ENCODE measurements at places on chromosomes 6 and 20.
A peak's percentile ranks its signal among the peaks of the same experiment; 100 is the strongest.

DNA sequence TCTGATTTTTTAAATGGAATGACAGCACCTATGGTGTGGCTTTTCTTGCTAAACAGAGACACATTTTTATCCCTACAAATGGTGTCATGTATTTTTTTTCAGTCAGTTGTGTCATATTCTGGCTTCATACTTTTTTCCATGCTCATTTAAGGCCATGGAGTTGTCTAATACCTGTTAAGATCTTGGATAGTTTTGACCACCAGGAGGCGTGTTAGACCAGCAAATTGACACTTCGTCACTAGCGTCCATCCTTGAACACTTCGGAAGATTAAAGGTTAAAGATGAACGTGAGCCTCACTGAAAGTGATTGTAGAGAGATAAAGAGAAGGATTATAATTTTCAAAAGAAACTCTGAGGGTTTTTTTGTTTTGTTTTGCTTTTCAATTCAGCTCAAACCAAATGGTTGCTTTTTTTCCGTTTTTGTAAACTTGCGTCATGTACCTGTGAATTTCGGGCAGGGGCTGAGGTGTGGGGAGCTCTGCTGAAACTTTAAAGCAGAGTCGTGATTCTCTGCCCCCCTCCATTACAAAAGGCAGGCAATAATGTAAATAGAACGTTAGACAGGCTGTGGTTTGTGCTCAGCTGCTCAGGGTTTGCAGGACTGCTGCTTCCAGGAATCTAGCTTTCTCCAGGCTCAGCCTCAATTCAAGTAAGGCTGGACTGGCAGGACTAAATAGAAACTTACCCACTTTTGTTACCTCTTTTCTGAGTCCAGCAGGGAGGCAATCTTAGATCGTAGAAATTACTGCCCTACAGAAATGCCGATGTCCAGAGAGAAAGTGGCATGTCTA, 245.1 kb downstream of the FOXA2 start:
- DNase-seq = no peak

DNA sequence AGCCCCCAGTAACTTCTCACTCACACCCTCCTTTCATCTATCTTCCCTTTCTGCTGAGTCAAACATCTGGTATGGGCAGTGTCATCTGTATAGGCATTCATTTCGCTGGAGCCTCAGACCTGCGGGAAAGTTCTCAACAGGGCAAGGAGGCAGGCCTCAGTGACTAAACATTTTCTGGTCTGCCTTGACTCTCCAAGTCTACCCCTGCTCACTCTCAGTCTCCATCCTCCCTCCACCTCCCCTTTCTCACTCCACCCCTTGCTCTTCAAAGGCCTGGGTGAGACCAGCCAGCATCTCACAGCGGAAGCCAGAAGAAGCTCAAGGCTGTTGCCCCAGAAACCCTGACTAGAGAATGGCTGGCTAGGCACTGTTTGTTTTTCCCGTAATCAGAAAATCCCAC, 105.0 kb upstream of the BEND6 start:
- no peak for DNase-seq

DNA sequence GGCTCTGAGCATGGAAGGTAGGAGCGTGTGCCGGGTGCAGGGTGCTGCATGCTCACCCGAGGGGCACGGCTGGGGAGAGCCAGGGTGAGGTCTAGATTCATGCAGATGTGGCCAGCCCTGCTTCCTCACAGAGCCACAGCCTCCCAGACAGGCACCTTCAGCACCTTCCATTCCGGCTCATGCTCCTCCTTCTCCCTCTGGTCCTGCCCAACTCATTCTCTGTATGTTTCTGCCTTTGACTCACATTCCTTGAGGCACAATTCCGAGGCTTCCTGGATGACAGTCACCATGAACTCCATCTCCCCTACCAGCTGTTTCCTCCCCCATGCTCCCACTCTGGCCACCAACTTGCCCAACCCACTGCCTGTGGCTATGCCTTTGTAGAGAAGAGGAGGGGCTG, 35.4 kb downstream of the DACT2 start:
- DNase-seq = no peak

GRCh38 chr6:13485923-13486562, 1.4 kb downstream of the GFOD1 start:
- no peak for DNase-seq

GRCh38 chr20:44573501-44573869, 8.9 kb upstream of the PKIG start:
- DNase-seq = no peak

- no peak for DNase-seq
These were observed 75.1 kb upstream of the SCGN start for GRCh38 chr6:25576919-25577318.

GRCh38 chr6:14382678-14383236, 265.2 kb downstream of the CD83 start:
- no peak for DNase-seq

- DNase-seq = no peak
These were observed 139.9 kb downstream of the AGPAT4 start for GRCh38 chr6:161133963-161134362.

GRCh38 chr6:13307508-13307995, 20.8 kb downstream of the TBC1D7 start:
- DNase-seq = no peak

GRCh38 chr6:137473598-137473997, 20.6 kb downstream of the OLIG3 start:
- DNase-seq = no peak

DNA sequence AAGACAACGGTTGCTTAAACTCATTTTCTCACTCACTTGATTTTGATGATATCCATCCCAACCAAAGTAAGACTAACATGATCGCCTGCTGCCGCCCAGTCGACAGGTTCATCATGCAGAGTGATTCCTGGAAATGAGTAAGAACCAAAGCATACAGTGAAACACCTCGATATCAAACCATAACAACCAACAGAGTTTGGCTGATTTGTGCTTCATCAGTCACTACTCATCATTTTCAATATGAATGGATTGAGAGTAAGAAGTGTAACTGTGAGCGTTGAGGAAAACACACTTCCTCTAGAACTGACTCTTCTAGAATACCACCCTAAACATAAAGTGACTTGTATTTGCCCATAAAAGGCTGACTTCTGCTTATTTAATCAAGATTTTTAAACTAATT, 29.2 kb upstream of the ALDH8A1 start:
- peak; percentile 26 for DNase-seq

DNA sequence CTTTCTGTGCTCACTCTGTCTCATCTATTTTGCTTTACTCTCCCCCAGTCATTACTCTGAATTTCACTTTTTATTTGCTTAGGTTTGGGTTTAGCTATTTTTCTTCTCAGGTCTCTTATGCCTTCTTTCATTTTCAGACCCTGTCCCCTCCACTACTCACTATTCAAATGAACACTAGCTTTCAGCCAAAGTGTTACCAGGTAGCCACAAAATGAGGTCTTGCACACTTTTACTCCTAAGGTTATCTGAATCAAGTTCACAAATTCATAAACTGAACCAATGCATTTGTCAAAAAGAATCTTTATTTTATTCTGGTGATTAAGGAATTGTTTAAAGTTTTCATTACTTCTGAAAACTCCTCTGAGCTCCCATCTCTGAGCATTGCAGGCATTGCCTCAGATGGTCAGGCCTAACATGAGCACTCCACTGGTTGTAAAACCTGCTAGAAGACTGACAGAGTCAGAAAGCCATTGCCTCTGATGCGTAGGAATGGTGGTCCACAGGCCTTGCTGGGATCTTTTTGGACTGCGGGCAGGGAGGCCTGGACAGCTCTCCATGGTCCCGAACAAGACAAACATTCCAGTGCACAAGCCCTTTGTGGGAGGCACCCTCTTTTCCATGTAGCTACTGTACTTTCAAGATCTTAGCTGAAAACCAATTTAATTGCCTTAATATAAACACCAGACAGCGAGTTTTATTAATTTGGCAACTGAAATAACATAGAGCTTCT, 48.5 kb downstream of the FYN start:
- no peak for DNase-seq

DNA sequence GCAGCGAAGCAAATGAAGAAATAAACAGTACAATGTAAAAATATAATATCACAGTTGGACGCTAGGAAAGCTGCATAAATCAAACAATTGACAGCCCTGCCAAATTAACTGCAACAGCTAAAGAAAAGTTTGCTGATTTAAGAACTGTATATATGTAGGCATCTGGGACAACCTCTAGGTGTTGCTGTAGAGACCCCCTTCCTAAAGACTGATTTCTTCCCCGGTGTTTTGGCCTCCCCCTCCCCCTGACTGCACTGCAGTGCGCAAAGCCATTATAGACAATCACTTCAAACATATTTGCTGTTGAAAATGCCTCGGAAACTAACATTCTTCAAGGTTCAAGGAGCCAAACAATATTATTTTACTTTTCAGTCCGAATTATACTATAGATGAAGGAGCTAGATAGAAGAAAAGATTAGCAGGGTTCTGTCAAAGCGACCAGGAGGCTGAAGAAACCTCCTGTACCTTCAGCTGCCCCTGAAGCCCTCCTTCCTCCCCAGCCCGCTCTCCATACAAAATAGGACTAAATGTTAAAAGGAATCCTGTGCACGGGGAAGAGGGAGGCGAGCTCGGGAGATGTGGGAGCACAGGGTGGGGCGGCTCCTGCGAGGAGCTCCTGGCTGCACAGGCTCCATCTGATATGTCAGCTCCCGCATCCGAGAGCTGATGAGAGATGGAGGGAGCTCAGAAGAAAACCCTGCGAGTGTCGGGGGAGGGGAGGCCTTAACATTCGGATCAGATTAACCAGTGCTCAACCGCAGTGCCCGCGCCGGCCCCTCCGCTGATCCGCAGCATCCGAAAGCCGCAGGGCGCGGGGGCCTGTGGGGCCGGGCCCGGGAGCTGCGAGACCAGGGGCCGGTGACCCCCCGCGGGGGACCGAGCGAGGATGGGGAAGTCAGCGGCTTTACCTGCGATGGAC, 822 bp downstream of the ELOVL4 start:
- no peak for DNase-seq

DNA sequence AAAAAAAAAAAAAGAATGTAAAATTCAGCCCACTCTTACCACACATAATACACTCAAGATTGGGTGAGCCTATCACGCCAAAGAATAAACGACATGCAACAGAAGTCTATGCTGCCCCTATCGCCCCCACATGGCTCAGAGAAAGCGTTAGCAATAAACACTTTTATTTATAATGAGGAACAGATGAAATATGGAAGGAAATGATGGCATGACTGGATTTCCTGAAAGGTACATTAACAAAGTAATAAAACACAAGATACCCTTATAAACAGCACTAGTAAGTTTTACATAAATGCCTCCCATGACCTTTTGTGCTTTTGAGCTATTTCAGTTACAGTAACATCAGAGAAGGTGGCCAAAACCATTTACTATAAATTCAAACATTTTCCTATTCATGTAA, 71.4 kb upstream of the SCAF8 start:
- no peak for DNase-seq

GRCh38 chr20:51541189-51542032, 1.1 kb downstream of the NFATC2 start:
- peak; percentile 52 for DNase-seq

- no peak for DNase-seq
These were observed 119.9 kb upstream of the PRND start for GRCh38 chr20:4601630-4602296.

DNA sequence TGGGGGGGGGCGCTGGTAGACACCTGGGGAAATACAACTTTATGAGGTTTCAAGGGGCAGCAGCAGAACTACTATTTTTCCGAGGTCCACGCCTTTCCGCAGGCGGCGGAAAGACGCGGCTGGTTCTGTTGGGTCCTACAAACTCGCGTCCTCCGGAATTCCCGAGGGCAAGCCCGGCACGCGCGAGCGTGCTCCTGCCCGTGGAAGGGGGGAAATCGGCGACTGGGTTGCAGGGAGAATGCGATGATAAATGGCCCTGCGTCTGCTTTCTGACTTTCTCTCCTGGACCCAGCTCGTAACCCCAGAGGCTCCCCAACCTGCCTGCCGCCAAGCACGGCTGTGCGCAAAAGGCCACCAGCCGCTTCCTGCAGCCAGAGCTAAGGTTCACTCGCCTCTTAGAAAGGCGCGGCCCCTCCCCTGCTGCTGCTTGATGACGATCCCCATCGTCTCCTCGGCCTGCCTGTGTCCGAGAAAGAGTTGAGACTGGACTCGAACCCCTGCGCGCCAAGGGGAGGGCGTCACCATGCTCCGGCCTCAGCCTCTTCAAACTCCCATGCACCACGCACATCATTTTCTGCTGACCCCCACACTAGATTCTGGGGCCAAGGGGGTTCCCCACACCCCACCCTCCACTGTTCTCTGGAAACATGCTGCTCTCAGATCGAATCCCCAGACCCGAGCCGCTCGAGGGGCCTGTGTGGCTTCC, 6.7 kb downstream of the FOXA2 start:
- DNase-seq = no peak

DNA sequence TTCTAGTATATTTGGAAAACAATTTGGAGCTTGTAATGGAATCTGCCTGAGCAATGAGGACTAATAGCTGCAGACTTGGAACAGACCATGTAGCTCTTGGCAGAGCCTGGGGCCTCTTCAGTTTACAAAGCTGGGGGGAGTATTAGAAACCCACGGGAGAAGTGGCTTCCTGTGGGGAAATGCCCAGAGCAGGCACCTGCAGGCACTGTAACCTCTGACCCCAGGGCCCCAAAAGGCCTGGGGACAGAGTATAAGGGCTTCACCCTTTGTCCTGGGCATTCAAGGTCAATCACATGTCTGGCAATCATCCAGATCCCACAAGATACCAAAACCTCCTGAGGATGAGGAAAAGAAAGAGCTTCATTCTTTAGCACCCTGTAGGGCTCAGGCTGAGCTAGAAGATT, 19.4 kb downstream of the PKIG start:
- no peak for DNase-seq

- no peak for DNase-seq
These were observed 40.1 kb upstream of the RNF144B start for GRCh38 chr6:18347021-18347577.

DNA sequence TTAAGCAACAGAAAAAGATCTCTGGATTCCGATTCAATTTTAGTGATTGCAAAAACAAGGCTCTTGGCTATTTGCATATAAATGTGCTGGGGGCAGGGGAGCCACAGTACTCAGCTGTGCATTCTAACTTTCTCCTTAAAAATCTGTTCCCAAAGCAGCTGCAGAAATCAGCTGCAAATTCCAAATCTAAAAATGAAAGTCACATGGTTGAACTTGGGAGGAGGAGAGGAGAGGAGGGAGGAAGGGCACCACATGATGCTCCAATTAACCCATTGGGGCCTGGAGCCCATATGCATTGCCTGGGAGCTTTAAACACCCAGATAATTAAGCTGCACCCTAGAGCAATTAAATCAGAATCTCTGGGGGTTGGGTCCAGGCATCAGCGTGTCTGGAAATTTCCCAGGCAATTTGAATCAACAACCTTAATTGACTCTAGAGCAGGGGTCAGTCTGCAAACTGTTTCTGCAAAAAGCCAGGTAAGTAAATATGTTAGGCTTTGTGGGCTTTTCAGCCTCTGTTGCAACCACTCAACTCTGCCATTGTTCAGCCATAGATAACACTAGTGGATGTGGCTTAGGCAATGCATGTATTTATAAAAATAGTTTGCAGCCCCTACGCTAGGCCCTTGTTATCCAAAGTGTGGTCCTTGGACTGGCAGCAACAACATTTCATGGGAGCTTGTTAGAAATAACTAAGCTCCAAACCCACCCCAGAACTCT, 508.1 kb downstream of the KIF16B start:
- DNase-seq = no peak

- no peak for DNase-seq
These were observed 21.8 kb downstream of the SAYSD1 start for GRCh38 chr6:39093149-39093708.

All from activated T-helper 1 cell treated with anti-CD3 and anti-CD28 coated beads, Interleukin-2, amount 50 U/mL, for 16 hours (primary cell).